Gastroesophageal sphincter (tissue), 4 donors: ENCODE measurements at places on chromosomes 7 and 10. TPM values are rescaled to one million over a fixed set of nuclear protein-coding genes. Genes with fewer than 3 reads are reported as not detected.

DNA sequence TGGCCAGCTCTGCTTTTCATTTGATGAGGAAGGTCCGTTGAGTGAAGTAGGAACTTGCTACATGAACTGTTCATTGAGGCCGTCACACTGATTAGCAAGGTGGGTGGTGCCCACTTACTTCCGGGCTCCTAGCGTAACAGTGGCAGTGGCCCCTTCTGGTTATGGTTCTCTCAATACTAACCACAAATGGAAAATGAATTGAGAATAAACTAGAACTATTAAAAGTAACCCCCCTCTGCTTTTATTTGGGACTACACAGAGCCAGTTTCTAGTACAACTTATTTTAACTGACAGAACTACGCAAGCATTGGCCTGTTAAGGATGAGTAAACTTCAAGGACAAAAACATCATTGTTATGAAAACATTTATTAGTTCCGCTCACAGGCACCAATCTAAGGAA, 519.1 kb downstream of the INHBA start:
- no peak for ATAC-seq

- no peak for ATAC-seq
These were observed 20.9 kb upstream of the MTPN start for GRCh38 chr7:135998081-135998480.

- ATAC-seq, result peak; percentile 71
These were observed 411.0 kb upstream of the DPP6 start for GRCh38 chr7:153641199-153641598.

DNA sequence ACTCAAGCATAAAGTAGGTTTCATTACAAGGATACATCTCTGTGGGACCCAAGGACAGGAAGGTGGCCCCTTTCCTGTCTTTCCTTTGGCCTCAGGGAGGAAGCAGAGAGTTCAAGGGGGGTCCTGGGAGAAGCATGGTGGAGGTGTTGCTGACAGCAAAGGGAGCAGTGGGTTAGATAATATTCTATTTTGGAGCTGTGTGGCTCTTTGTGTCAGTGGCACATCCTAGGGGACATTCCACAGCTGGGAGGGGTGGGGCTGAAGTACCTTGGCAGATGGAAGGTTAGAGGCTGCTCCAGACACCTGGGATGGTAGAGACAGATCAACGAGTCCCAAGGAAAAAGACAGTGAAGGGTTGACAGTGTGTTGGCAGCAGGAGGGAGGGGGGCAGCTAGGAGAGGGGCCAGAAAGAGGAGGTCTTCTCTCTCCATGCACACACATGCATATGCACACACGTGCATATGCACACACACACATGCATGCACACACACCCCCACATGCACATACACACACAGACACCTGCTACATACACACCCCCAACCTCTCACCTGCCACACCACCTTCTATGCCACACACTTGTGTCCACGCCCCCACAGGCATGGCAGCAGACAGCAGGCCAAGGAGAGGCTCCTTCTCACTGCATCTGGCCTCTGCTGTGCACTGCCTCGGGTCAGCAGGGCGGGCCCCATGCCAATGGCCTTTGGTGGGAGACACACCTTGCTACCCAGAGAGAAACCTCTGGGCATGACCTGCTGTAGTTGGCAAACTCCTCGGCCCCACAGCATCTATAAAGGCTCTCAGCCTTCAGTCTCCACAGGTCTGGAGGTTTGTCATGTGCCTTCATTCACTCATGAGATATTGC, 5.6 kb upstream of the POLD2 start:
- ATAC-seq, result no peak

- ATAC-seq, result peak; percentile 86
These were observed 14.7 kb upstream of the TNS3 start for GRCh38 chr7:47596502-47597202.

- ATAC-seq, result peak; percentile 91
These were observed 115.1 kb upstream of the MEOX2 start for GRCh38 chr7:15801551-15801950.

DNA sequence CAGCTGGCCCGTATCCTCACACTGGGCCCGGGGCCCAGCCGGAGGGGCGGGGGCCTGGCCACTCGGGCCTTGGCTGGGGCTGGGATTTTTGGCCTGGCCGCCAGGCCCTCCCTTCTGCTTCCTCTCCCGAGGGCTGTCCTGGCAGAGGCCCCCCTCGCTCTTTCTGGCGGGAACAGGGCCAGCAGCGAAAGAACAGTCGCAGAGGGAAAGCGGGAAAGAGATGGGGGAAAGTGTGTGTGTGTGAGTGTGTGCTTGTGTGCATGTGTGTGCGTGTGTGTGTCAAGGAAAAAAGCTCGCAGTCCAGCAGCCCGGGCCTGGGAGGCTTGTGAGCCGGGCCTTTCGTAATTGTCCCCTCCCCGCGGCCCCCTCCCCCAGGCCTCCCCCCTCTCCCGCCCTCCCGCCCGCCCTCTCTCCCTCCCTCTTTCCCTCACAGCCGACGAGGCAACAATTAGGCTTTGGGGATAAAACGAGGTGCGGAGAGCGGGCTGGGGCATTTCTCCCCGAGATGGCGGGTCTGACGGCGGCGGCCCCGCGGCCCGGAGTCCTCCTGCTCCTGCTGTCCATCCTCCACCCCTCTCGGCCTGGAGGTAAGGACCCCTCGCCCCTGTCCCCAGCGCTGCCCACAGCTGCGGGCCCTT, at the start of gene ELN:
Gene ELN (plus strand): TSS at position 491 of the 638 bp plus-strand sequence. CDS start 15 bp downstream, at position 506.
- peak; percentile 81 for ATAC-seq

DNA sequence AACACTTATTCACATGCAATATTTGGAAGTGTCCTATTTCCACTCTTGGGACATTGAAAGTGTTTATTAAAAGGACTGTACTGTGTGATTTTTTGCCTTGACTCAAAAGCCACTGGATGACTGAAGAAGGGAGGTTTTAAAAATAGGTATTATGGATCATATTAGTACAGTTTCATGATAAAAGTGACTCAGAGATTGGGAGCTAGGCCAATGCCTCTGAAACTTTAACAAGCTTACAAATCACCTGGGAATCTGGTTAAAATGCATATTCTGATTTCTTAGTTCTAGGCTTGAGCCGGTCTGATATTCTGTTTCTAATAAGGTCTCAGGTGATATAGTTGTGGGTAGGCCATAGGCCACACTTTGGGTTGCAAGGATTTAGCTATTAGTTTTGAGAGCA, 191.2 kb downstream of the PLXDC2 start:
- ATAC-seq, result no peak

DNA sequence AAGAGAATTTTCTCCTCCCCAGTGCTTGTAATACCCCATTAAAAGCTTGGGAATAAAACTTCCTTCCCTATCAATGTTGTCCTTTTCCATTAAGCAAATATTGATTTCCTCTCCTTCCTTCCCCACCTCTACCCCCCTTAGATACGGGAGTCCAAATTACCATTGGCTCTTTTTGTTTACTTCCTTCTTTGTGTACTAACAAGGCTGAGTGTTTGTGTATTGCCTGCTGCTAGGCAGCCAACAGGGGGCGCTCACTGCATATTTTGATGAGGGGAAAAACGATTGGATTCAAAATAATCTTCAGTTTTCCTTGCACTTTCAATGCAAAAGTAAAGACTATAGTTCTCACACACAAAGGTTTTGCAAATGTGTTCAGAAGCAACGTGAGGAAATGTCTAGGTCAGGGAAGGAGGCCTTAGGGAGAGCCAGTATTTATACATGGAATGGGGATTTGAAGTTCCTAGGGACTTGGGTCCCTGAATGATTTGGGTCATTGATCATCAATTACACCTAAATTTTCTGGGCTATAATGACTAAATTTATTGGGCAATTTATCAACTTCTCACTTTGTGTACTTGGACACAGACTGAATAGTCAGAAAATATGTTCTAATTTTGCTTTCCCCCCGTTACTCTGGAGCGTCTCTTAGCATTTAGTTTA, 23.6 kb upstream of the VPS41 start:
- ATAC-seq, result no peak

DNA sequence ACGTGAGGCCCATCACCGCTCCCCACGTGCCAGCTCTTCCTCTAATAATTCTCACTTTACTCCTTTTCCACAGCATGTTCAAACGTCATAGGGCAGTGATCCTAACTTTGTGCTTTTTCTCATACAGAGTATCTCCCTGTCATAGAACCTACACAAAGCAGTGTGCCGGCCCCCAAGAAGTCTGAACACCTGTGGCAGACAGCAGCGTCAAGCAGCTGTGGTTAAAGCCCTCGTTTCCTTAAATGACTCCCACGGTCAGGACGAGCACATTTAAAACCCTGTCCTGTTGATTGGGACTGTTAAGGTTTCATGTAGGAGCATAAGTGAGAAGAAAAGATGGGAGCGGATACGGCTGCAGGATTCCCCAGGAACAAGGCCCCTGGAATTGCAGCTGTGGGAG, 267.2 kb downstream of the DIP2C start:
- ATAC-seq, result no peak

DNA sequence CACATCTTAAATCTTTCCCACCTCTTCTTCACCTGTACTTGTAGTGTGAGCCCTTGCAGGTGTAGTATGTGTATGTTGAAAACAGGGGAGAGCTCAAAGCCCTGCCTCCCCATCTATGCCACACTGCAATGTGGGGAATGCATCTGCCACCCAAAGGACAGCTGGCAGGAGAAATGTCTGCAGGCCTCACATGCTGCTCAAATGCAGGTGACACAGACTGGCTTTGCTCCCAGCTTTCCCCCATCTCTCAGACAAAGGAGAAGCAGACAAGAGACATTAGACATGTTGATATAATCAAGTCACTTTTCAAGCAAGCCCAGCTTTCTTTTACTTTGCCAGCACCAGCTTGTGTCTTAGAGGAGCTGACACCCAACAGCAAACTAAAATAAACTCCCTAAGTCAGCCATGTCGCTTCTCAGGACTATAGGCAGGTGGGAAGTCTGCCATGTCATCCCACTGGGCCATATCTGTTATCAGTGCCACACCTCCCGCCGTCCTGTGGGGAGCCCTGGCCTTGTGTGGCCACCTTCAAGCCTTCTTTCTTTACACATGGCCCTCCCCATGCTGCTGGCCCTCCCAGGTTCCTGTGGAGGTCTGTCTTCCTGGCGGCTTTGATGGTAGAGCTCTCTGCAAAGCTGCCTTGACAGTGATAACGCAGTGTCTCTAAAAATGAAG, 102.1 kb downstream of the CXCL12 start:
- ATAC-seq, result no peak

Gene PPA1
- total RNA-seq, result 45.0 TPM

Gene ASIC3
- not detected for total RNA-seq

Gene WBP1L
- total RNA-seq, result 125 TPM

Gene TCAF2
- total RNA-seq, result 3.0 TPM

Gene CUZD1
- 0.31 TPM for total RNA-seq

Gene CFAP58
- 1.6 TPM for total RNA-seq

Gene DLG5
- 52.0 TPM for total RNA-seq

Gene NEBL
- total RNA-seq, result 2.6 TPM
